ENCODE measurements at places on chromosomes 4 and X.

- DNase-seq = no peak
These were observed 188.6 kb downstream of the TSPAN5 start for GRCh38 chr4:98469771-98470170.

DNA sequence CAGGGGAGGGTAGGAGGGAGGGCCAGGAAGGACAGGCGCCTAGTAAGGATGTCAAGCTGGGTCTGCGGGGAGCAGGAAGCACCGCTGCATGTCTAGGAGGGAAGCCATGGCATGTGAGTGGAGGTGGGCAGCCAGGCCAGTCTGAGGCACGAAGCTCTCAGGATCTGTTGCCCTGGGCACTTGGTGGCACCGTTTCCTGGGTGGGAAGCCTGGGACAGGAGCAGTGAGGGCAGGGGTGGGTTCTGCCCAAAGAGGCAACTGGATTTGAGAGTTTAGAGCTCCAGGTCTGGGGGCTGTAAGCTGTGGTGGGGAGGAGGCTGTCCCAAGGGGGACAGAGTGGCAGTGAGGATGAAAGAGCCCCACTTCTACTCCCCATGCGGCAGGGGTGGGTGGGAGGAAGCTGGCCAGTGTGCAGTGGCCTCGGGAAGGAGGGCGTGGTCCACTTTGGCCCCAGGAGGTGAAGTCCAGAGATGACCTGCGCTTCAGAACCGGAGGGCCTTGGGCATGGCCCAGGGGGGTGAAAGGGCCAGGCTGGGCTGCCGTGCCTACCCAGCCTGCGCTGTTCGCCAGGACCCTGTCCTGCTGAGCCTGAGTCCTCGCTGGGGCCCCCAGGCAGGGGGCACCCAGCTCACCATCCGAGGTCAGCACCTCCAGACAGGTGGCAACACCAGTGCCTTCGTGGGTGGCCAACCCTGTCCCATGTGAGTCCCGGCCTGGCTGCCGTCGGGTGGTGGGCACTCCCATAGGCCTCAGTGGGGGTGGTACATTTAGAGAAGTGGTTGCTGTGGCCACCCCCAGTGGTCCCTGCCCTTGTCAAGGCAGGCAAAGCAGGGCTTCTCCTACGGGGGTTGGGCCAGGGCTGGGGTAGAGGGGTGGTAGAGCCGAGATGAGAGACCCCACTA lies 8.3 kb upstream of the SRPK3 start:
- no peak for DNase-seq

- DNase-seq = no peak
These were observed 33.0 kb downstream of the FREM3 start for GRCh38 chr4:143667461-143667860.

DNA sequence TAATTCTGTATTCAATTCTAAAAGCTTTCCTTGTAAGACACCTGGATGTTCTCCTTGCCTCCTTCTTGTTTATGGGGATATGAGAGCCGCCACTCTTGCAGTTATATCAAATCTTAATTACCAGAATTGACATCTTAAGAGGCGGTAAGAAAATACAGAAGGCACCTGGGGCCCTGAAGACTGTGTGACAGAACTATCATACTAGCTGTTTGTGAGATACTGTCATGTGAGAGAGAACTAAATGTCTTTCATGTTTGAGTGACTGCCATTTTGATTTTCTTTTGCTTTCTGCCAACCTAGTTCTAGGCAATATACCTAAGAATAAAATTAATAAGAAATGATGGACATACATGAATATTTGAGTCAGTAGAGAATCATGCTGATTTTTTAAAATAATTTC lies 340.2 kb upstream of the SMIM31 start:
- no peak for DNase-seq

- DNase-seq = peak; percentile 69
These were observed 28.2 kb upstream of the HUWE1 start for GRCh38 chrX:53714580-53715345.

- DNase-seq = no peak
These were observed 136.5 kb upstream of the SMIM31 start for GRCh38 chr4:164617426-164617825.

DNA sequence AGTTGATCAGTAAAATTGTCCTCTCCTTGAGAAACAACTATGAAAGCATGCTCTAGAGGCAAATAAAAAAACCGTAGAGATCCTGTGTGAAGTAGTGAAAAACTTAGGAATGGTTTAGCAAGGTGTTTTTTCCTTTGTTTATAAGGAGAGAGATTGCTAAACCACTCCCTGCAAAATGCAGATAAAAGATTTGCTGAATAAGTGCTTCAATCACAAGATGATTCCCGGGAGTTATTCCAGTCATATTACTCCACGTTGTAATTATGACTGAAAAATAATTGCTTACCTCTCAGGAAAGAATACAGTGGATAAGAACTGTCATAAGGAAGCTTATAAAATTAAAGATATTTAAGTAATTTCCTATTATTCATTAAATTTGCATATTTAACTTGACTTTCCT lies 2.8 kb downstream of the GK start:
- DNase-seq = no peak

DNA sequence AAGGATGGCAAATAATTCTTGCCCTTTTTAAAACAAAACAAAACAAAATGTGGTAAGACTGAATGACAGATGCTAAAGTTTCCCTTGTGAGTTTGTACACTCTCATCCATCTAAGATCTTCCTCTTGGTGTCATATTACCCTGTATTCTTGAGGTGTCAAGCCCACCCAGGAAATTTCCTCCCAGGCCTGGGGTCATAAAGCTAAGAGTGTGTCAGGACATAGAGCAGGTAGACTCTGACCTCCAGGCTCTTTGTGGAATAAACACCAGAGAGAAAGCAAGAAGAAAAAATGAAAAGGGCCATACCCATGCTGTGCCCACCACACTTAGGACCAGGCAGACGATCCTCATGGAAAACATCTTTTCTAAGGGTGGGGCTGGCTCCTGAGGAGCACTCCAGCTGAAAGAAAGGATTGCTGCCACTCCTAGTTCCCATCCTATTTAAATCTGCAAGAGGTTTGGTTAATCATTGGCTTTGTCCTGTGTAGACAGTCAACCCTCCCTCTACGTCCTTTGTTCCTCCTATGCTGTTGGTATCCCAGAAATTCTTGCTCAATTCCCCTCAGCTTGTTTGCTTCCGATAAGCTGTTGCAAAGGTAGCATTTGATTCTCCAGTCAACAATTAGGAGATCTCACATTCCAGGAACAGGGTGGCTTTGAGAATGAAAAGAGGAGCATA lies at the start of gene FGA:
Gene FGA (minus strand): TSS at position 414 of the 678 bp plus-strand sequence. CDS start 55 bp downstream, at position 359.
- no peak for DNase-seq

GRCh38 chr4:86825511-86825910 lies 23.7 kb downstream of the SLC10A6 start:
- no peak for DNase-seq

GRCh38 chr4:7844594-7844991 lies 95.1 kb downstream of the AFAP1 start:
- DNase-seq = no peak

- no peak for DNase-seq
These were observed 1145.5 kb upstream of the PCDH10 start for GRCh38 chr4:132003593-132003992.
